Cerebellum (tissue), 4 donors: ENCODE measurements at places on chromosomes 3 and 15.

DNA sequence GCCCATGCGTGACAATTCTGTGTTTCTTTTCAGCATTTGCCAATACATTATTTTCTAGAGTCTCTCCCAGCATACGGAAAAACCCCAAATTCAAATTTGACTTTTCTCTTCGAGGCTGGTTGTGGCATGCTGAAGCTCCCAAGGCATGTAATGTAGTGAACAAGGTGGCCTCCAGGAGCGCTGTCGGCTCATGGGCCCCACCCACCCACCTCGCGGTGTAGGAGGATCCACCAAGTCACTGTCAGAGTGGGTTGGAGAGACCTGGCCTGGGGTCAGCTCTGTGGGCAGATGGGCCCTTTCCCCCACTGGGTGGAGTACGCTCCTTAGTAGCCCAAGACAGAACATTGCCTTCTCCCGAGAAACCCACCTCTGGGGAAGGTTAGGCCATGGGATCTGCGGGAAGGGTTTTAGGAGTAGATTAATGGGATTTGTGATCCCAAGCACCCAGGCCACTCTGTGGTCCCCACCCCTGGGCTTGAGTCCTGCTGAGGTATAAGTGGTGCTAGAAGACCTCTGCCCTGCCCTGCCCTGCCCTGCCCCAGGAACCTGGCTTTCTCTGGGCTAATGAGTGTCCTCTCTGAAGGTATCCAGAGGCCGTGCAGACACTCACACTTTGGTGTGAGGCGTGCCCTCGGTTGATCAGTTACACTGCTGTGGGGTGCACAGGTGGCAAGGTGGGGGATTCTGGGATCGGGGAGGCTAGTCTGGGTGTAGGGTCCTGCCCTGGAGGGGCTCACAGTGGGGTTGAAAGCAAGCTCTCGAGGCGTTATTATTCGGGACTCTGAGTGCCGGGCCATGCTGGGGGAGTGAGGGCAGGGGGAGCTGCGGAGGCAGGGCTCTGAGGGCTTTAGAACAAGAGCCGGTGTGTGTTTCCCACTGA lies 97.9 kb downstream of the APBA2 start:
- no peak for DNase-seq

- peak; percentile 29 for DNase-seq
Observed at GRCh38 chr15:61057830-61058529, 171.1 kb downstream of the RORA start.

DNA sequence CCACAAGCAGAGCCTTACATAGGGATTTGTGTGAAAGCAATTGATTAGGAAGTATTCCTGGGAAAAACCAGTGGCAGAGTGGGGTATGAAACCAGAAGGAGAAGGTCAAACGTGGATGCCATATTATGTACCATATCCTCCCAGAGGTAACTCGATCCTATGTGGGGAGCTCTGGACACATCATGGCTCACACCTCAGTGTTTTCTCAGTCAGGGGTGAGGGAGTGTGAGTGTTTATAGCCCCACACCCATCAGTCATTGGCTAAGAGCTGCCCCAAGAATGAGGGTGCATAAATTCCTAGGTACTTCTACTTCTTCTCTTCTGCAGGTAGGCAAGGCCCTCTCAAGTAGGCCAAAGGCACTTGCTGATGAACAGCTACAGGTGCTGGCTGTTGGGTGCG lies 28.2 kb upstream of the PDZRN3 start:
- no peak for DNase-seq

- no peak for DNase-seq
Observed at GRCh38 chr3:102053375-102053989, 204.2 kb downstream of the NFKBIZ start.

GRCh38 chr3:122215592-122216298 lies 32.3 kb downstream of the CASR start:
- DNase-seq = no peak

GRCh38 chr15:64917211-64917610 lies 5.5 kb downstream of the ANKDD1A start:
- no peak for DNase-seq

GRCh38 chr3:172520301-172520831 lies 2.9 kb downstream of the TNFSF10 start:
- DNase-seq = no peak

DNA sequence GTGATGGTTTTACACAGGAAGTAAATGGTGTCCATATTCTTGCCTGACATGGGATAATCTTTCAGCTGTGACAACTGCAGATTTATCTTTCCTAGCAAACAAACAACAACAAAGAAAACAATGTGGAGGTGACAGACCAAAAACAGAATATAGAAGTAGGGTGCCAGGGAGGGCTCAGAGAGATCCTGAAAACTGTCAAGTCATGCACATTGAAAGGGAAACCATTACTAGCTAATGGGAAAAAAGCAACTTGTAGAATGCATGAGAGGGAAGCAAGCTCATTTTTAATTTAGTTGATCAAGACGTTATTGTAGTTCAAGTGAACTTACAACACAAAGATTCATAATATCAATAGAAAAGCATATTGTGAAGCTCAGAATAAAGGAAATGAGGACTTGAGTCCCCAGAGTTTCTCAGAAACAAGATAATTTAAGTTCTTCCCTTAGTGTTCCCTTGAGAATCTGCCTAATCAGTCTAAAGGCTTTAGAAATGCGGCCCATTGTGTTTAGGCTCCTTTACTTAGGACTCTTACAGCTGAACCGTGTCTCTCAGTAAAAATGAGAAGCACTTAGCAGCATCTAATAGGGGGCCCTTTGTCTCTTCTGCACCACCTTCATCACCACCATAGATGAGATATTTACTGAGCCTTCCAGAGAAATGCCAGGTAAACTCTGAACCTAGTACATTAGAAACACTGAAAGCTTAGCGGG lies 115.6 kb upstream of the CADPS start:
- DNase-seq = no peak

DNA sequence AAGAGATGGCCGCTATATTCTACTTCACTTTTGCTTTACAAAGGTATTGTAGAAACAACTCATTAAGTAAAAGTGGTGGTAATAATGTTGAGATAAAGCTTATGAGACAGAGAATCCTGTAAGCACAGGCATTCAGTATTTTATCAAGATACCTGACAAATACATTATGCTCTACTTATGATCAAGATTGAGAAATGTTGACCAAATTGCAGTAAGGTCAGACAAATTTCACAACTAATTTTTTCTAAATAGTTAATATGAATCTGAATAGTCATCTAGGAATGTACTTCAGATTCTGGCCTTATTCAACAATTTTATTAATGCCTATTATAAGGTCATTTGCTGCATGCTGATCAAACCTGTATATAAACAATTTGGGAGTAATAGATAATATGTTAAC lies 95.1 kb upstream of the MBNL1 start:
- no peak for DNase-seq

- peak; percentile 56 for DNase-seq
Observed at GRCh38 chr3:25843332-25843731, 53.4 kb downstream of the OXSM start.

DNA sequence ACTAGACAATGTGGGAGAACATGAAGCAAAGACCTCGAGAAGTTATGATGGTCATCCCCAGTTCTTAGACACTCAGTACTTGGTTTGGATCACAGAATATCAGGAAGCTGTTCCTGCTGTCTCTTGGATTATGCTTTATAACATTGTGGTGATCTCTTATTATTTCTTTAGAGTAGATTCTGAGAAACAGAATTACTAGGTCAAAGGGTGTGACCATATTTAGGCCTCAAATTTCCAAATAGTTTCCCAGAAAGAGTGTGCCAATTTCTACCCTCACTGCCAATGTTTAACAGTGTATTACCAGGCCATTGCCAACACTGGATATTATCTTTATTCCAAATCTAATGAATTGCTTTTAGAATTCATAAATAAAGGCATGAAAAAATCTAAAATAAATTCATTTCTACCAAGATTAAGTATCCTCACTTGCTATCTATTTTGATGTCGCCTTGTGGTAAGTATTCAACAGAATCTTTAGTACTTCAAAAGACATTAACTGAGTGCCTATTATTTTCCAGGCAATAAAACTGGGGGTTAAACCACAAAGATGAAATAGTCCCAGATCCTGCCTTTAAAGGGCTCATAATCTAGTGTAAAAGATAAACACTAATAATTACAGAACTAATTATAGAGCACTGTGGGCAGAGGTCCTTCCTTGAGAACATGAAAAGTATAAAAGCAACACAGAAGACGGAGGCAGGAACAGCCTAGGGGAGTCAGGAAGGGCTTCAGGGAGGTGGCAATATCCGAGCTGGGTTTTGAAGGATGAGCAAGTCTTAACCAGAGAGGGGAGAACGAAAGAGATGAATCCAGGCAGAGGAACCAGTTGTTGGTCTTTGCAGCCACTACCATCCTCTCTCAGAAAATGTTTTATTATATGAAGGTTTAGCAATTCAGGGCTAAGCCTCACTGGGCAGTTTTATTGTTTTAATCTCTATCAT lies 86.8 kb downstream of the IGF2BP2 start:
- DNase-seq = no peak

DNA sequence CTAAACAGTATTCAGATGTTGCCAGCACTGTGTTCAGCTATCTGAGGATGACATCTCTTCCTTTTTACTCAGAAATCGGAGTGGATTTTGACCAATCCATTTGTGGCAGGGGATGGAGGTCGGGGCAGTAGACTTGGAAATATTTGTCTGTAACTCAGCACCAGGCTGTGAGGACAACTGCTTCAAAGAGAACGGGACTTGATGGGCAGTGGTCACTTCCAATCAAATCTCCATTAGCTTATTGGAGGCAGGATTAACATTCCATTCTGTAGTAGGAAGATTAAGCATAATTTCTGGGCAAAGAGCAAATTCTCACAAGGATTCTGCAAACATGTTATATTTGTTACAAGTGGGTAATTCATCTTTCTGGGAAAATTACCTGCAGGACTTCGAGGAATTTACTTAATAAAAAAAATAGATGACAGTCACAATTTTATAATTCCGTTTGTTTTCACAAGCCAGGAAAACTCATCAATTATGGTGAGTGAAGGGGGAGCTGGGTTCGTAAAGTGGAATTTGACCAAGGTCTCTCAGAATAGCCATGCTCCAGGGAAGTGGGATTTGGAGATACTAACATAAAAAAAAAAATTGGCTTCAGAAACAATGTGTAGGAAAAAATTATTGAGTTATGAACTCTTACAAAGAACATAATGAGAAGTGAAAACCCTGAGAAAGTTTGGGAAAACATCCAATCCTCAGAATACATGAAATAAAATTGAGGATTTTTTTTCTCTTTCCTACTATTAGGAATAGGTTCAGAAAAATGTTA lies 18.1 kb downstream of the CRABP1 start:
- no peak for DNase-seq

DNA sequence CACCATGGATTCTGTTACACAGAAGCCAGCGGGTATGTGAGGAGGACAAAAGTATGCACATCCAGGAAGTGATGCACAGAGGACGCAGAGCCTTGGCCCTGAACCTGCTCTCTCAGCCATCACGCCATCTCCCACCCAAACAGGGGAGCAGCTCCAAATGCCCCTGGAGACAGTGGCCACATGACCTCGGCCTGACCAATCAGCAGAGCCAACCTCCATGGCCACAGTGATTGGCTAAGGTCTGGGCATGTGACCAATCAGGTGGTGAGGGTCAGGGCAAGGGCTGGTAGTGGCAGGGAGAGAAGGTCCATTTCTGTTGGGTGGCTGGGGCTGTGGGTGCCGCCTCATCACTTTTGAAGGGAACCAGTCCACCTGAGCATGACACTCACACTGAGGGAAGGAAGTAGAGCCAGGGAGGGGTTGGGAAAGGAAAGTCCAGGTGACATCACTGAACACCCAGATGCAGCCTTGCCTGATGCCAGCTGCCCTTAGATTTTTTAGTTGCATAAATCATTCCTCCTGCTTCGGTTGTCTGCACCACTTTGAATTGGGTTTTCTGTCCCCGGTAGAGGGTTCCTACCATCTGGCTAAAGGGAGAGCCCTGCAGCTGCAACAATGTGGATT lies 70.3 kb upstream of the IQSEC1 start:
- DNase-seq = no peak

DNA sequence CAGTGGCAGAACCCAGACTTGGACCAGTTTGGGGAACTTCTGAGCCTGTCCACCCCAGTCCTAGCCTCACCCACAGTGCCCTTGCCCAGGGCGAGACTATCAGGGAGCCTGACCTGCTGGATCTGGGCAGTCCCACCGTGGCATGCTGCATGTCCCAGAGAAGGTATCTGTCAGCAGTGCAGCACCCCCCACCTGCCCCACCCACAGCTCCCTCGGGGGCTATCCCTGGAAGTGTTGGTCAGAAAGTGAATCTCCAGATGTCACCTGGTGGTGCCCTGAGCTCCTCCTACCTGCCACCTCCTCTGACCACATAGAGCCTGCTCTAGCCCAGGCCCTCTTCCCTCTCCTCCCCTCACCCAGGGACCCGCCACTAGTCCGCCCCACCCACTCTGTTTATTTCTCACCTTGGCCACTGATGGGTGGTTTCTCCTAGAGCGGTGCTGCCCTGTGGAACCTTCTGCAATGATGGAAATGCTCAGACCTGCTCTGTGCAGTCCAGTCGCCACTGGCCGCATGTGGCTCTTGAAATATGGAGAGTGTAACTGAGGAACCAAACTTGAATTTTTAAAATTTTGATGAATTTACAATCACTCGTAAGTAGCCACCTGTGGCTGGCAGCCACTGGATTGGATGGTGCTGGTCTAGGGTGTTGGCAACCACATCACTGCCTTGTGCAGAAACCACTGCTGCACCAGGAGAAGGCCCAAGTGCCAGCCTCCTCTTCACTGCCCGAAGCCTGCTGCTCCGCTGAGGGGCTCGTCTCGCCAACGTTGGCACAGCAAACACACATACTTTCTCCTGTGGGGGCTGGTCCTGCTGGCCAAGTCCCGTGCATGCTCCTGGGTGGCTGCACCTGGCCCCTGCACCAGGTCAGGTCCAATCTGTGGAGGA lies 13.1 kb downstream of the HDAC11 start:
- DNase-seq = no peak

DNA sequence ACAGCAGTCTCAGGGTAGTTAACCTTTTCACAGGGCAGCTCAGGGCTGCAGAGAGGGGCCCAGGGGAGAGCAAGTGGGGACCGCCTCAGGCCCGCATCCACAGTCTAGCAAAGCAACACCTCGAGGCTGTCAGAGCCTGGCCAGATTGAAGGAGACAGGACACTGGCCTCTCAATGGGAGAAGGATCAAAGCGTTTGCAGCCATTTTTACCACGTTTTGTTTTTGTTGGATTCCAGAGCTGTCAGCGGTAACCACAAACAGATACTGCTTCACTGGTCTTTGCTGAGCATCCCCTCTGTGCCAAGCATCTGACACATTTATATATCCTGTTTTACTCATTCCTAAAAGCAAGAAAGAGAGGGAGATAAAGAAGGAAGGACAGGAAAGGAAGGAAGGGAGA lies 153.8 kb downstream of the SHQ1 start:
- DNase-seq = no peak

GRCh38 chr15:69484837-69485236 lies 32.2 kb downstream of the RPLP1 start:
- DNase-seq = no peak

GRCh38 chr15:42365921-42366550 lies 6.7 kb downstream of the CAPN3 start:
- no peak for DNase-seq

- no peak for DNase-seq
Observed at GRCh38 chr15:85929786-85930185, 135.1 kb upstream of the KLHL25 start.

DNA sequence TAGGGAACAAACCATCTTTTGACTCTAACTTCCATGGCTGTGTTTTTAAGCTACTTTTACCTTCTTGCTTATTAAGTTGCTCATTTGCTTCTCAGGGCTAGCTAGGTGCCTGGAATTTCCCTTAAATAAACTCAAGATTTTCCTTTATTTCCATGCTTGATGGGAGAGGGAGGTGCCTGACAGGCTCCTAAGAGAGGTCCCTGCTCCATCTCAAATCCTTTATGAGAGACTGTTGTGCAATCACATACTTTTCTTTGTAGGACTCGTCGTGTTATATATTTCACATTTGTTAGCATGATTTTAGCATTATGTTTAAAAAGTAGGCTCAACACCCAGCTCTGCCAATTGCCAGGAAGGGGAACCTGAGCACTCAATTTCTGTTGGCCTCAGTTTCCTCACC lies 95.7 kb downstream of the SAMMSON start:
- DNase-seq = no peak
